Naive thymus-derived CD8-positive, alpha-beta T cell (primary cell): ENCODE measurements at places on chromosomes 2 and 18.

- no peak for DNase-seq
These were observed 49.3 kb upstream of the GALNT3 start for GRCh38 chr2:165843351-165843750.

- DNase-seq = peak; percentile 17
These were observed 1.7 kb upstream of the POU3F3 start for GRCh38 chr2:104852090-104852666.

DNA sequence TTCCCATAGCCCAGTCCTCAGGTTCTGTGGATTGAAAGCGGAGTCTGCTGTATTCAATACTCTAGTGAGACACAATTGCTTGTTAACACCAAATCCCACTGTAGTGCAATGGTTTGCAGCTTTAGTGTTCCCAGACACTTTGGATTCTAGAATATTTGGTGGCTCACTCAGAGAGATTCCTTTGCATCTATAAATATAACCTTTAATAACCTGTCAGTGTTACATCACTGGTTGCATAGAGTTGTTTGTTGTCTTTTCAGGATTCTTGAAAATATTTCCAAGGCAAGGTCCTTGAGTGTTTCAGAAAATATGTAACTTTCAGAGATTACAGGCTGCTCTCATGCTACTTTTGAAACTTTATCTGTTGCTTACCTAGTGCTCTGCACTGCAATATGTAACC lies 157.5 kb downstream of the ZEB2 start:
- no peak for DNase-seq

DNA sequence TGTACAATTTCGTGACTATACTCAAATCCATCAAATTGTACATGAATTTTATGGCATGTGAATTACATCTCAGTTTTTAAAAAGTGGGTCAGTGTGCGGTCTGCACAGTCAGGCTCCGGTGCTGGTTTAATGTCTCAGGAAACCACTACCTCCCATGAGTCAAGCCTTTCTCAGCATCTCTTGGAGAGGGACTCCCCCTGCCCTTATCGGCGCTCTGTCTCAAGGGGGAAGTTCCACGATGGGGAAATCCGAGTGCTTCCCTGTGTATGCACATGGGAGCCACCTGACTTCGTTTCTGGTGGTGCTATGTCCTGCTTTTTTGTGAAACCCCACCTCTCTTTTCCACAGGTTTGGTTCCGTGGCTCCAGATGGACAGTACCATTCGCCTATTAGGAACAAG lies 72.5 kb downstream of the ACOXL start:
- DNase-seq = no peak
